ENCODE measurements at places on chromosomes 3 and 15. TPM values are rescaled to one million over a fixed set of nuclear protein-coding genes. Genes with fewer than 3 reads are reported as not detected.
A peak's percentile ranks its signal among the peaks of the same experiment; 100 is the strongest.

- no peak for DNase-seq
Measured at GRCh38 chr3:34203386-34203785, 405.0 kb downstream of the PDCD6IP start.

- no peak for DNase-seq
Measured at GRCh38 chr15:31228011-31228484, 98.6 kb upstream of the KLF13 start.

DNA sequence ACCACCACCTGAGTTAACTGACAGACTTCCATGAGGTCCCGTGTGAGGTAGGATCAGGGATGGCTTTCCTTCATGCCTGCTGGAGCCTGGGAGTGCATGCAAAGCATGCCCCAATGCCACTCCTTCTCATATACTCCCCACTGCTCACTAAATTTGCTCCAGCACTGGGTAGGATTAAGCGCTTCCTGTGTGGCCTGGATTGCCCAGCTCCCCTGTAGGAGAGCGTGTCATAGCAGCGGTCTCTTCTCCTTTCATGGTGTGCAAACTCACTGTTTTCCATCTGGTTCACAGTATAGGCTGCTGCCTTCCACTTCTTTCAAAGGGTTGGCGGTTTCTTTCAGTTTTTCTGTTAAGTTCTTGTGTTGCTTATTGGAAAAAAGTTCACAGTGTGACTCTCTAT lies 34.1 kb upstream of the ABI3BP start:
- no peak for DNase-seq

- DNase-seq: no peak
Measured at GRCh38 chr3:167785790-167786189, 50.3 kb downstream of the SERPINI1 start.

DNA sequence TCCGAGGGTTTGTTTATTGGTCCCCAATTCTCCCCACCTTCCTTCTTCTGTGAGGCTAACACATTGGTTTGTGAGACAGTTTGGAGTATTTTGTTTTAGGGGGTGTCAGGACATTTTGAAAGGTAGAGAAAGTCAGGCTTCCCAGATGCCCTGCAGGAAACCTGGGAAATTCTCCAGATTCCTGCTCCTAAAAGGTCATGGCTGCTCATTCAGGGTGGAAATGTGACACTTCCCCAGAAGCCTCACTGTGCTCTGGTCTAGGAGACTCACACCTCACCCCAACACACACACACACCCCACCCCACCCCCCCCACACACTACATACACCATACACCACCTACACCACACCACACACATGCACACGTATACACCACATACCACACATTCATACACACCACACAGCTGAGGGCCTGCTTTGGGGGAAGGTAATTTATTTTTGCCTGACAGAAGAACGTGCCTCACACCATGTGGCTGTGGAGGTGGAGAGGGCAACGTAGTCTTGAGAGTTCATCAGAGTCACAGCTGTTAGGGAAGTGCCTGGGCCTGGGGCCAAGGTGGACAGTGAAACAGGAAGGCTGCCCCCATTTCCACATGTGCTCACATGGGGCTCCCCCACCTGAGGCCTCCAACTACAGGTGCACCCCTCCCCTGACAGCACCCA lies 40.4 kb upstream of the LIMD1 start:
- peak; percentile 78 for DNase-seq

DNA sequence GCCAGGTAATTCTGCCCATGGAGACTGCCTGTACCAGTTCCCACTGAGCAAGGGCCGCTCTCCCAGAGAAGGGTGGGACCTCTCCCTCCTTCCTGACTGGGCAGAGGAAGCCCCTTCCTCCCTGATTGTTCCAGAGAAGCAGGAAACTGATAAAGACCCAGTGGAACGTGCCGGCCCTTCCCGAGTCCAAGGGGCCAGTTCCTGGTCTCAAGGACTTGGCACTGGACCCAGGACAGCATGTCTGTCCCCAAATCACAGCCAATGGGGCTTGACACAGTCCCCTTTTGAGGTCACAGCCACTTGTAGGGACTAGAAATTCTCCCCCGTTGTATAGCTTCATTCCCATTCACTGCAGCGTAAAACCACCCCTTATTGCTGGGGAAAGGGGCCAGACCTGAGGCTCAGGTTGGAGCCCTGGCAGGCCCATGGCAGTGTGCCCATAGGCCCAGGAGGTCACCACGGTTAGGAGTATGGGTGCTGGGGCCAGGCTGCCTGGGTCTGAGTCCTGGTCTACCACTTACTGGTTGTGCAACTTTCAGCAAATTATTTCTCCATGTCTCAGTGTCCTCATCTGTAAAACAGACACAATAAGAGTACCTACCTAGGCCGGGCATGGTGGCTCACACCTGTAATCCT lies 18.1 kb downstream of the CSRNP1 start:
- DNase-seq: no peak

- peak; percentile 49 for DNase-seq
Measured at GRCh38 chr3:185737020-185737419, 87.8 kb downstream of the IGF2BP2 start.

- no peak for DNase-seq
Measured at GRCh38 chr3:179495483-179495882, 44.2 kb upstream of the GNB4 start.

GRCh38 chr15:48060396-48060795 lies 60.4 kb upstream of the SLC24A5 start:
- no peak for DNase-seq

DNA sequence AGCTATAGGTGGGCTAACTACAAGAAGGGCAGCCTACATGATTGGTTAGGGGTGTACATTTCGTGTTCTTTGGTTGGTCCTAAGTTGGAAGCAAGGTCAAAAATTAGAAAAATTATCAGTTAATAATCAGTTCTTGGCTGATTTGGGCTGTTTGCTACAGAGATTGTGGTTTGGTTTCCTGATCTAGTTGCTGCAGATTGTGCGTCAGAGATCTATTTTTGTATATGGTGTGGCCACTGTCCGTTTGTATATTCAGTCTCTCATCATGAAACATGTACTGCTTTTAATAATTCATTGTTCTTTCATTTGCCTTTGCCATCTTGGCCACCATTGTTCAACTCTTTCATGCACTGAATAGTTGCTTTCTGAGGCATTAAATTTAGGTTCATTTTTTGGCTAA lies 80.9 kb downstream of the LRRC3B start:
- DNase-seq: no peak

DNA sequence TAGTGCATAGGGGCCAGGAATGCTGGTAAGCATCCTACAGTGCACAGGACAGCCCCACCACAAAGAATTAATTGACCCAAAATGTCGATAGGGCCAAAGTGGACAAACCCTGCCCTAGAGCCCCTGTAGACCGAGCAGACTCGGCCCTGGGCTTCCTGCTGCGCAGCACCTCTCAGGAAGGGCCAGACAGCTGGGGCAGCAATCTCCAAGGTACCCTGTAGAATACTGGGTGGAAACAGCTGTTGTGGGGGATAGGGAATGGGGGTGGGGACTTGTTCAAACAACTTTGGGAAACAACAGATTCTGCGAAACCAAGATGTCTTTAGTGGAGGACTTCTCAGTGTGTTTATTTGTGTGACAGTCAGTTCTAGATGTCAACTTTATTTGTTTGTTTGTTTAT lies 67.1 kb downstream of the MRPL46 start:
- no peak for DNase-seq

GRCh38 chr3:151146071-151146730 lies 56.8 kb downstream of the GPR171 start:
- DNase-seq: peak; percentile 73

- no peak for DNase-seq
Measured at GRCh38 chr3:5227812-5228211, 40.3 kb downstream of the EDEM1 start.

DNA sequence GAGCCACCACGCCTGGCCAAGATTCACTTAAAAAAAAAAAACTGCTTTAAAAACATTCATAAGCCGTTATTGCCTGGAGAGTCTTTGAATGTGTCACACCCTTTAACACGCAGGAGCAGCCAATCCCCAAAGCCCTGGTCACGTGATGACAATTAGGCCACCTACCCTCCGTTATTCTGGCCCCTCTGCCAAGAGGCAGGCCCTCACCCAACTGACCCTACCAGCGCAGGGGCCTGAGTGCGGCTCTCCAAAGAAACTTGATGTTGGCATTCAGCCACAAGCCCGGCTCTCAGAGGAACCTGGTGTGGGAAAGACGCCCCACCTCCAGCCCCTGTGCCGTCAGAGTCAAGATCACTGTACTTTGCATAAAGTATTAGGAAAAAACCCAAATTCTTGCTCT lies 11.6 kb upstream of the MUC4 start:
- DNase-seq: no peak

GRCh38 chr3:64827431-64827830 lies 139.6 kb upstream of the ADAMTS9 start:
- DNase-seq: no peak

DNA sequence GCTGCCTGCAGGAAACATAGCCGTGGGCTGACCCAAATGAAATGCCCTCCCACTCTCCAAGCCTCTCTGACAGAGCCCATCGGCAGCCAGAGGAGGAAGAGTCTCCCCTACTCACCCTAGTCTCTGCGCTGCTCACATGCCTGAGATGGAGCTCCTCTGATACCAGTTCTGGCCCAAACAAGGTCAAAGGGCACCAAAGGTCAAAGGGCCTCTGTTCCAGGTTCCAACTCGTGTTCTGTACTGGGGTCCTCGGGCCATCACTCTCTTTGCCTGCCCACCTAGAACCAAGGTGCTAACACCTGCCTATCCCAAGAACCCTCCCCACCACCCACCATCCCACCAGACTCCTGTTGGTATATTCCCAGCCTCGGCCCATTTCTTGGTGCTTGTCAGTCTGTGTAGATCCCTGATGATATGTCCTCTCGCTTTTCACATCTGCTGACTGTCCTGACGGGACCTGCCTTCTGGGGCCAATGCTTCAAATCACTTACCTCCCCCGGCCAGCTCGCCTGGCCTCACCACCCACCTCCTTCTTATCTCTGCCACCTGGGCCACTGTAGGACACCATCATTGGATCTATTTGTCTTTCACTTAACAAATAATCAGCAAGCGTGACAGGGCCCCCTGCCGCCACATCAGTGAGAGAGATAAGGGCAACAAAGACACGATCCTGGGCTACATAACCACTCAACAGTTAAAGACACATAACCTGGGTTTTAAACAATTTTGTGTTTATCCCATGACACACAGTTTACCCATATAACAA lies 90.4 kb downstream of the SRGAP3 start:
- DNase-seq: no peak

DNA sequence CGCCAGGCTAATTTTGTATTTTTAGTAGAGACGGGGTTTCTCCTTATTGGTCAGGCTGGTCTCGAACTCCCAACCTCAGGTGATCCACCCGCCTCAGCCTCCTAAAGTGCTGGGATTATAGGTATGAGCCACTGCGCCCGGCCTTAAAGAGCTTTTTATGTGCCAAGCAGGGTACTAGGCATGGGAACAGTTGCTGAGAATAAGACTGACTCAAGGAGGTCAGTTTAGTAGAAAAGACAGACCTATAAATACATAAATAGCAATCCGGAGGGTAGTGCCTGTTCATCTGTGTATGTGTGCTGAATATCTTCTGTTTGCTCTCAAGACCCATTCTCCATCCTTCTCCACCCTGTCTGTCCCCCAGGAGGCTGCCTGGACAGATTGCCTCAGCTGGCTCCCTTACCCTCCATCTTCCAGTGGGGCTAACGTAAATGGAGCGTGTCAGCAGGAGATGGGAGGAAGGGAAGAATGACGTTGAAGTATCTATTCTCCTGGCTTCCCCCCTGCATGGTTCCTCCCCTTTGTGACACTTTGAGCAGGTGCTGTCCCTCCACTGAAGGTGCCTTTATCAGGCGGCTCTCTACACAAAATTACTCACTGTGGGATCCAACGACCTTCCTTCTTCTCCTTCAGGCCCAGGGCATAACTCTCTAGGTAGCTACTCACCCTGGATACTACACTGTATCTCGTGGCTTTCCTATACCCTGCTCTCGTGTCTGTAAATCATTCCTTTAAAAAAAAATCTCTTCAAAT lies 31.1 kb downstream of the FBXO40 start:
- no peak for DNase-seq

DNA sequence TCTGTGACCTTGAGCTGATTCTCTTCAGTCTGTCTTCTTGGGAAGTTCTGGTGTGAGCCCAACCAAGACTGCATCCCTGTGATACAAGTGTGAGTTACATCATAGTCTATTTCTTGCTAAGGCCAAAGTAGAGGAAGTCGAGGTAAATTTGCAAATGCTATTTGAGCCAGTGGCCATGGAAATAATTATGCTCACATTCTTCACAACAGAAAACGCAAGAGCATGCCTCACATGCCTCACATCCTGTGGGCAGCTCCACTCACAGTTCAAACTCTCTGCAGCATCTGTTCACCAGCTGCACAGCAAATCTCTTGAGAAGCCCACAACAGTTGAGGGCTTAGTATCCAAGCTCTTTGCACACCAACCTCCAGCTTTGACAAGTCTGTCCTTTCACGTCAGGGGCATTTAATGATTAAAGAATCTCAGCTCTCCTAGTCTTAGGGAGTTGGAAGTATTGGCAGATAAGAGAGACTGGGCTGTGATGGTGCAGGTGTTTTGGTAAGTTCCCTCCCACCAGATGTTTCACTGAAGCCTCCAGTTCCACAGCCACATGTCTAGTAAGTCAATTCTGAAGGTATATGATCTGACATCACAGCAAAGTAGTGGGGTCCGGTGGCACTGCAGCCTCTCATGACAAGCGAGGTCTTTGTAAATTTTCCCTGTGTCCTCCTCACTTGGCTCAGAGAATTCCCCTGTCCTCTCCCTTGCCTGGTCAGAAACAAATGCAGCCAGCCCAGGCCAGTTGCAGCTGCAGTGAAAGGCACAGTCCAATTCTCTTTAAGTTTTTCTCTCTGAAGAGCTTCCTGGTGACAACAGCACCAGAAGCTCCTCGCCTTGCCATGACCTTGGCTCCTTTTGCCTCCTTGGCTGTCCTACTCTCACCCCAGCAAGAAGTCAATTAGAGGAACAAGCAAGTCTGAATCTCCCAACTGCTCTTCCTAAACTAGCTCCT lies 166.1 kb downstream of the SSR3 start:
- peak; percentile 40 for DNase-seq

DNA sequence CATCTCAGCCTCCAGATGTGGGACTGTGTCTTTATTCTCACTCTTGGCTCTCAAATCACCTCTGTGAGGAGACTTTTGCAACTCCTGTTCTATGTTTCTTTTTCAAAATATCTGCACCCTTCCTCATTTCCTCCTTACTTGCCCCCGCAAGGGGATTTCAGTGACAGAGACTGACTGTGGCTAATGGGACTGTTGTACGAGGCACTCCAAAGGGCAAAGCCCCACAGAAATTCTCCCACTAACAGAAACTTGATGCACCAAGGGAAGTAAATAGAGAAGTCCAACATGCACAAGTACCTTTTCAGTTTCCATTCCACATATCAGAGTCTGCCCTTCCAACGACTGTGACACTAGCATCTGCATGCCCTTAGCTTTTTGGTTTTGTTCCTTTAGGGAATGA lies 69.7 kb downstream of the LRRK1 start:
- DNase-seq: no peak

The TMPRSS7 gene
- not detected for total RNA-seq

The VILL gene
- total RNA-seq: 2.8 TPM

The GOLGA8J gene
- total RNA-seq: not detected

The MEX3B gene
- total RNA-seq: 7.0 TPM

The NOX5 gene
- total RNA-seq: not detected

The SNRPN gene
- 96.4 TPM for total RNA-seq

The AGBL1 gene
- not detected for total RNA-seq

The TLR9 gene
- not detected for total RNA-seq

The CCR3 gene
- total RNA-seq: not detected

The FEZF2 gene
- not detected for total RNA-seq

The GNAT1 gene
- total RNA-seq: not detected

The NAALADL2 gene
- total RNA-seq: 0.20 TPM

The RBSN gene
- total RNA-seq: 17.7 TPM

The SUSD5 gene
- under 0.01 TPM for total RNA-seq

The GATA2 gene
- 7.8 TPM for total RNA-seq

The STRIT1 gene
- not detected for total RNA-seq
